ENCODE measurements at places on chromosomes 3 and 15.

DNA sequence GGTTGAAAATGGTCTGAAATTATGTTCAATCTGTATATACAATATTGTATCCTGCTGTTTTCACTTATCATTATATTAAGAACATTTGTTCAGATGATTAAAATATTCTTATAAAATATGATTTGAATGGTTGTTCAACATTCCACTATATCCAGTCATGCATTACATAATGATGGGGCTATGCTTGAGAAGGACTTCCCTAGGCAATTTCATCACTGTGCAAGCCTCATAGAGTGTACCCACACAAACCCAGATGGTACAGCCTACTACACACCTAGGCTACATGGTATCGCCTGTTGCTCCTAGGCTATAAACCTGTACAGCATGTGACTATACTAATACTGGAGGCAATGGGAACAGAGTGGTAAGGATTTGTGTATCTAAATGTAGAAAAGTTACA lies 30.5 kb downstream of the SLC7A14 start:
- H3K27me3 ChIP-seq: no peaks in the 10 kb centered on the region
- H3K27ac ChIP-seq: no peak overlapping the region
- H3K36me3 ChIP-seq: no peaks in the 10 kb centered on the region
- no peaks in the 10 kb centered on the region for H3K4me1 ChIP-seq
- no peak for DNase-seq

GRCh38 chr3:3587647-3587972 lies 211.6 kb upstream of the LRRN1 start:
- H3K27me3 ChIP-seq: no peaks in the 10 kb centered on the region
- H3K36me3 ChIP-seq: no peaks in the 10 kb centered on the region
- H3K4me1 ChIP-seq: no peaks in the 10 kb centered on the region

- no peaks in the 10 kb centered on the region for H3K4me1 ChIP-seq
- H3K4me3 ChIP-seq: no peak overlapping the region
- H3K27ac ChIP-seq: no peak overlapping the region
These were observed 3.3 kb downstream of the FETUB start for GRCh38 chr3:186643493-186643892.

GRCh38 chr3:197901626-197902025 lies 48.4 kb upstream of the RPL35A start:
- no peaks in the 10 kb centered on the region for H3K36me3 ChIP-seq
- H3K27ac ChIP-seq: no peak overlapping the region
- H3K27me3 ChIP-seq: no peaks in the 10 kb centered on the region
- H3K4me3 ChIP-seq: no peak overlapping the region

DNA sequence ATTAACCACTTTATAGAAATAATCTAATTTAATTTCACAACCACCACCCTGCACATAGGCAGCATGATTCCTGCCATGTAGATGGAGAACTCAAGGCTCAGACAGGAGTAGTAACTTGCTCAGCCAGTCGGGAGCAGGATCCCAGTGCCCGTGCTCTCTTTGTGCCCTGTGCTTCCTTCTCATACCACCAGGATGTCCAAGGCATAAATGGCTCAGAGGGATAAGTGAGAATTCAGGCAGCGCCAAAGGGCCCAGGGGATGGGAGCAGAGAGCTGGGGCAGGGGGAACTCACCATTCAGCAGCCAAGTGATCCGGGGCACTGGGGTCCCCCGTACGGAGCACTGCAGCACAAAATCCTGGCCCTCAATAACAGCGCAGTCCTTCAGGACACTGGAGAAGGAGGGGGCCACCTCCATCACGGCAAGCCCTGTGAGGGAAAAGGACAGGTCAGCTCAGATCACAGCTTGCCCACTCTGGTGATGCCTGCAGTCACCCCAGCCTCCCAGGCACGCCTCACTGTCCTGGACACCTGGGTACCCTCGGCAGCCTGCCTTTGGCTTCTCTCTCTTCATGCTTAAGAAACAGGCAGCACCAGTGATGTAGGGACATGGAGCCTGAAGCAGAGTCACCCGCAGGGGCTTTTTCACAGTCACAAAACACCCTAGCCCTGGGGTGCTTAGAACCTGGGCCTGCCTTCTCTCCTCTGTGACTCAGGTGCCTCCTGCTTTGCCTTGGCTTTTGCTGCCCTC lies 141.0 kb upstream of the HACD2 start:
- no peaks in the 10 kb centered on the region for H3K36me3 ChIP-seq
- H3K4me1 ChIP-seq: peaks cover 28% of the 10 kb centered on the region
- H3K27ac ChIP-seq: no peak overlapping the region
- H3K27me3 ChIP-seq: no peaks in the 10 kb centered on the region
- no peak overlapping the region for H3K4me3 ChIP-seq

GRCh38 chr3:191348098-191348497 lies 17.8 kb upstream of the UTS2B start:
- H3K4me1 ChIP-seq: peaks cover 35% of the 10 kb centered on the region
- no peak for DNase-seq
- H3K4me3 ChIP-seq: no peak overlapping the region
- H3K27me3 ChIP-seq: no peaks in the 10 kb centered on the region
- H3K27ac ChIP-seq: no peak overlapping the region

DNA sequence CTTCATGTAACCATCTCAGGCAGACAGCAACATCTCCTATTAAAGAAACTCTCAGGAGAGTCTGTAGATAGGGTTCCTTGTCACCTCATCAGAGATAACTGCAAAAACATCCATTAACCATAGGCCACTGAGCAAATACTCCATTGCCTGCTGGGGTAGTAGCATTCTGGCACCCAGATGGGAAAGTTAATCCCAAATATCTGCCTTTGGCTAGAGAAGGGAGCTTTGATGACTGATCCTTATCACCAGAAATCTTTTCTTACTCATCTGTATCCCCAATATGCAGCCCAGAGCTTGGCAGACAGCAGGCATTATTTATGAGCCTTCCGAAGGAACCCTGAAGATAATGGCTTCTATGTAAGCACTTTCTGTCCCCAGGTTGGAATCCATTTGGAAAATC lies 173.1 kb downstream of the MFSD1 start:
- H3K4me1 ChIP-seq: no peaks in the 10 kb centered on the region
- no peaks in the 10 kb centered on the region for H3K36me3 ChIP-seq
- no peak overlapping the region for H3K4me3 ChIP-seq

DNA sequence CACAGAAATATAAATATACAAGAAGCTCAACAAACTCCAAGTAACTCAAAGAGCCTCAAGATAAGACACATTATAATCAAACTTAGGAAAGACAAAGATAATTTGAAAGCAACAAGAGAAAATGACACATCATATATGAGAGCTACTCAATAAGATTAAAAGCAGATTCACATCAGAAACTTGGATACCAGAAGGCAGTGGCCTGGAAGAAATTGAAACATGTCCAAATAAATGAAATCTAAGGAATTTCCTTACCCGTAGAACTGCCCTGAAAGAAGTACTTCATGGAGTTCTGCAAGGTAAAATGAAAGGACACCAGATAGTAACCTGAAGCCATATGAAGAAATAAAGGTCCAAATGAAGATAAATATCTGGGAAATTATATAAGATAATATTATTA lies 113.9 kb downstream of the LSAMP start:
- no peaks in the 10 kb centered on the region for H3K27me3 ChIP-seq
- no peaks in the 10 kb centered on the region for H3K4me1 ChIP-seq
- no peak overlapping the region for H3K27ac ChIP-seq
- no peak overlapping the region for H3K4me3 ChIP-seq
- no peaks in the 10 kb centered on the region for H3K36me3 ChIP-seq

Data from SJSA1 (cell line).